Activated T-helper 17 cell treated with anti-CD3 and anti-CD28 coated beads, Interleukin-2, amount 50 U/mL, for 72 hours (primary cell): ENCODE measurements at places on chromosomes 2 and 18.

- no peak for ATAC-seq
Observed at GRCh38 chr2:169014780-169015179, 16.3 kb downstream of the ABCB11 start.

DNA sequence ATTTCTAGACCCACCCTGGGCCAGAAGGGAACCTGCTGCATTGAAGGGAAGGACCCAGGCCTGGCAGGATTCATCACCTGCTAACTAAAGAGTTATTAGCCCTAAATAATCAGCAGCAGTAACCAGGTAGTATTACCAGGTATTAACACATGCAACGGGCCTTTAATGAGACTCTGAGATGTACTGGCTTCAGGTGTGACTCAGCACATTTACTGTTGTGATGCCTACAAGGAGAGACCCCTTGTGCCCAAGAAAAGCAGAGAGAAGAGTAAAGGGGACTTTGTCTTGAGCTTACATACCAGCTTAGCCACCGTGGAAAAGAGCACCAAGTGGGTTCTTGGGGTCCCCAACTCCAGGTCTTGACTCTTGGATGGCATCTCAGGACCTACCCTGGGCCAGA is 243.1 kb upstream of the SLC39A10 start:
- no peak for ATAC-seq

- ATAC-seq = no peak
Observed at GRCh38 chr2:29080886-29081743, 6.8 kb upstream of the PCARE start.

- ATAC-seq = no peak
Observed at GRCh38 chr2:134845719-134846118, 7.3 kb downstream of the ACMSD start.

DNA sequence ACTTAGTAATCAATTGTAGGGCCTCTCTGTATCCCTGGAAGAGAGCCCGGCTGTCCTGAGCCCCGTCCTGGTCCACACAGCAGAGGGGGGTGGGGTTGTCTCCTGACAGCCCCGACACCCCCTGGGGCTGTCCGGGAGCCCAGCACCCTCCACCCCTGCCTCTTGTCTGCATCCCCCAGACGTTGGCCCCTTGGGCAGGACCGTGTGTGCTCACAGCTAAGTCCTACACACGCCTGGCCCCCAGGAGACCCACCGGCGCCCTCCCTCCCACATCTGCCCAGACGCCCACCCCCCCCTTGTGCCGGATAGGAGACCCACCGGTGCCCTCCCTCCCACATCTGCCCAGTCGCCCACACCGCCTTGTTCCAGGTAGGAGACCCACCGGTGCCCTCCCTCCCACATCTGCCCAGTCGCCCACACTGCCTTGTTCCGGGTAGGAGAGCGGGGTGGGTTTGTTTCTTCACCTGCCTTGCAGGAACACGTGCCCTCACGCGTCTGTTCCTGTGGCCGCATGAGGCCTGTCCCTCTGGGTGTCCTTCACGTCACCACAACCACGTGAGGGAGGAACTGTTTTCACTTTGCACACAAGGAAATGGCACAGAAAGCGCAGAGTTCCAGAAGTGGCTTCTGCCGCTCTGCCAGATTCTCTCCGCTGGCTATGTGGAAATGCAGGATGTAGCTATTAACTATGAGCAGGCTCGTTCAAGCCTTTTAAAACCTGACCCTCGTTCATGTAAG is 61.1 kb upstream of the NFATC1 start:
- ATAC-seq = no peak

DNA sequence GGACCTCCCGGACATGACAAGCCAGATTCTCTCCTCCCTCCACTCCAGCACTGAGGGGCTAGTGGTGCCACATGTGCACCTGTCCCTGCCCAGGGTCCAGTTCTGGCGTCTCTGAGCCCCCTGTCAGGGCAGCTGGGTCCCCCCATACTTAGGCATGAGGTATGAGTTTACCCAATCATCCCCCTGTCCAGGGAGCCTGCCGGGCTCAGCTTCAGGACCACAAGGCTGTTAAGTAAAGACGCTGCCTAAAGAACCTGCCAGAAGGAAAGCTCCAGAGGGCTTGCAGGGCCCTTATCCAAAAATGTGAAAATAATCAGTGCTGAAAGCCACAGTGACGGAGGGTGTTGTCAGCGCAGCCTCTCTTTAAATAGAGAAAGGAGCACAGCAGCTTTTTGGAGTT is 40.0 kb downstream of the SH3BP4 start:
- ATAC-seq = no peak

- ATAC-seq = no peak
Observed at GRCh38 chr2:128472789-128473174, 154.1 kb upstream of the HS6ST1 start.

GRCh38 chr2:180990337-180990736 is 9.9 kb downstream of the UBE2E3 start:
- peak; percentile 66 for ATAC-seq

GRCh38 chr2:19801367-19802080 is 100.3 kb downstream of the TTC32 start:
- ATAC-seq = no peak

DNA sequence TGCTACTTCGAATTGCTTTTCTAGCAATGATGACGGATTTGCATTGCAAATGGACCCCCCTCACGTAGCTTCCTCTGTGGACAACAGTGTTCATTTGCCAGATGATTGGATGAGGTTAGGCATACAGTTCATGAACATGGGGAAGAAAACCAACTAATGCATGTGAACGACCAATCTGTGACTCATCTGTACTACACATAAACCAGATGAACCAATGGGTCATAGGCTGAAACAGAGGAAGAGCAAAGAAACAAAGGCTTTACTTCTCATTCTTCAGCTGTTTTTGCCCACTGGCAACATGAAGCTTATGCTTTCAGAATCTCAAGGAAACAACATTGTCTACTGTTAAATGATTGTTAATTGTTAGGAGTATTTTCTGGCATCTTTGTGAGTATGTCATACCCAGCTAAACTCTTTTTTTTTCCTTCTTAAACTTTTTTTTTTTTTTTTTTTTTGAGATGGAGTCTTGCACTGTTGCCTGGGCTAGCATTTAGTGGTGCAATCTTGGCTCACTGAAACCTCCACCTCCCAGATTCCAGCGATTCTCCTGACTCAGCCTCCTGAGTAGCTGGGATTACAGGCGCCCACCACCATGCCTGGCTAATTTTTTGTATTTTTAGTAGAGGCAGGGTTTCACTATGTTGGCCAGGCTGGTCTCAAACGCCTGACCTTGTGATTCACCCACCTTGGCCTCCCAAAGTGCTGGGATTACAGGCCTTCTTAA is 35.5 kb downstream of the EFEMP1 start:
- no peak for ATAC-seq

DNA sequence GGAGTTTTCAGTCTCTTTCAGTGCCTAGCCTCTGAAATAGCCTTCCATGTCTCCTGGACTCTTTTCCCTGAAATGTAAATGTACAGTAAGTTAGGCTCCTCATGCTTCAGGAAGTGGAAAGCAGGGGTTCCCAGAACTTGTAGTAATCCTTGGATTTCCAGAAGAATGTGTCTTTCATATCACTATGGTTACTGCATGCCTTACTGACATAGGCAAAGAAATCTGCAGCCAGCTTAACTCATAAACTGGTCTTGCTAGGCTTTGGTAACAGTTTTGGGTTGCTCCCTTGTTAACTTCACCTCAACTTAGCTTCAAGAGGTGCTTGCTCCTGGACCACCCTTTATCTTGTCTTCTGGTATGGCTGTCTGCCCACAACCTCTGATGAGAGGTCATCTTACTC is 686.8 kb upstream of the DDX18 start:
- ATAC-seq = no peak

GRCh38 chr2:230916218-230916617 is 8.8 kb downstream of the GPR55 start:
- ATAC-seq = no peak

DNA sequence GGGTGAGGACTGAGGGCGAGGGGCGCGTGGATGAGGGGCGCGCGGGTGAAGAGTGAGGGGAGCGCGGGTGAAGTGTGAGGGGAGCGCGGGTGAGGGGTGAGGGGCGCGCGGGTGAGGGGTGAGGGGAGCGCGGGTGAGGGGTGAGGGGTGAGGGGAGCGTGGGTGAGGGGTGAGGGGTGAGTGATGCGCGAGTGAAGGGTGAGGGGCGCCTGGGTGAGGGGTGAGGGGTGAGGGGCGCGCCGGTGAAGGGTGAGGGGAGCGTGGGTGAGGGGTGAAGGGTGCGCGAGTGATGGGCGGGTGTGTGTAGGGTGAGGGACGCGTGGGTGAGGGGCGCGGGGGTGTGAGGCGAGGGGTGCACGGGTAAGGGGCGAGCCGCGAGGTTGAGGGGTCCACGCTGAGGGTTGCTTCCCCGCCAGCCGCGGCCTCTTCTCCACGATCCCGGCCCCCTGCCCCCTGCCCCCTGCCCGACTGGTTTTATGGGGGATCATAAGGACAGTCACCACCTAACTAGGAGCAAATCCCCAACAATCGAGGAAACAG is 1.1 kb upstream of the SLC66A2 start:
- no peak for ATAC-seq

- ATAC-seq = peak; percentile 25
Observed at GRCh38 chr2:230318190-230319121, 8.5 kb upstream of the SP140L start.
